ENCODE measurements at places on chromosomes 6 and 20.

DNA sequence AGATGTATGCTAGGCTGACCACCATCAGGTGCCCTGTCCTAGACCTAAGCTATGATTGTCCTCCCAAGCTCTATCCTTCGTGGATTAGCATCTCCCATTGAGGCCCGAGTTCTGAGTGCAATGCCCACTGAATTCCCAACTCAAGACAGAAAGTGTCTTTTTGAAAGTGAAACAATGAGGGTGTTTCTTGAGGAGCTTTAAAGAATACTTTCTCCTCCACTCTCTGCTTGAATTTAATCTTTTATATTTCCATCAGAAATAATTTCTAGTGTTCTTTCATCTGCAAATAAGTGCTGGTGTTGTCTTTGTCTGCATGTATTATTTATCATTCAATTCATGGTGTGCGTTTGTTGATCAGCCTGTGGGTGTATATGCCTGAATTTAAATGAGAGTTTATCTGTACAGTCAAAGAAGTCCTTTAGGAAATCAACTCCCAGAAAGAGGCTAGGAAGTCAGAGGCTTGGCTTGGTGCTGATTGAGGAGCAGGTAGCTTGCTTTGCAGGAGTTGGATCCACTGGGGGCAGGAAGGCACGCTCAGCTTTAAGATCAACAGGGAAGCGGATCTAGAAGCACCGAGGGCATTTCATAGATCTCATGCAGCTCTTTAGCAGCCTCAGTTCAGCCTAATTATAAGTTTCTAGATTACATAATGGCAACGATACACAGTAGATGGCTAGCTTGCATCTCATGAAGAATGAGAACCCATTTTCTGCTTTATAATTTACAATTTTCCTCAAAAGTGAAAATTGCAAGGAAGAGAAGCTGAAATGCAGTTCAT lies 36.0 kb upstream of the CCN6 start:
- no peak for DNase-seq

- no peak for DNase-seq
These were observed 71.6 kb downstream of the GINS1 start for GRCh38 chr20:25478889-25479568.

- DNase-seq = no peak
These were observed 99.3 kb downstream of the UTRN start for GRCh38 chr6:144384427-144384826.

GRCh38 chr6:11497881-11498280 lies 39.7 kb upstream of the TMEM170B start:
- no peak for DNase-seq

GRCh38 chr20:23456409-23456808 lies 3.7 kb upstream of the CST11 start:
- no peak for DNase-seq

- no peak for DNase-seq
These were observed 55.7 kb downstream of the SYTL3 start for GRCh38 chr6:158705386-158706126.

GRCh38 chr20:63449025-63449424 lies 23.4 kb downstream of the KCNQ2 start:
- no peak for DNase-seq

DNA sequence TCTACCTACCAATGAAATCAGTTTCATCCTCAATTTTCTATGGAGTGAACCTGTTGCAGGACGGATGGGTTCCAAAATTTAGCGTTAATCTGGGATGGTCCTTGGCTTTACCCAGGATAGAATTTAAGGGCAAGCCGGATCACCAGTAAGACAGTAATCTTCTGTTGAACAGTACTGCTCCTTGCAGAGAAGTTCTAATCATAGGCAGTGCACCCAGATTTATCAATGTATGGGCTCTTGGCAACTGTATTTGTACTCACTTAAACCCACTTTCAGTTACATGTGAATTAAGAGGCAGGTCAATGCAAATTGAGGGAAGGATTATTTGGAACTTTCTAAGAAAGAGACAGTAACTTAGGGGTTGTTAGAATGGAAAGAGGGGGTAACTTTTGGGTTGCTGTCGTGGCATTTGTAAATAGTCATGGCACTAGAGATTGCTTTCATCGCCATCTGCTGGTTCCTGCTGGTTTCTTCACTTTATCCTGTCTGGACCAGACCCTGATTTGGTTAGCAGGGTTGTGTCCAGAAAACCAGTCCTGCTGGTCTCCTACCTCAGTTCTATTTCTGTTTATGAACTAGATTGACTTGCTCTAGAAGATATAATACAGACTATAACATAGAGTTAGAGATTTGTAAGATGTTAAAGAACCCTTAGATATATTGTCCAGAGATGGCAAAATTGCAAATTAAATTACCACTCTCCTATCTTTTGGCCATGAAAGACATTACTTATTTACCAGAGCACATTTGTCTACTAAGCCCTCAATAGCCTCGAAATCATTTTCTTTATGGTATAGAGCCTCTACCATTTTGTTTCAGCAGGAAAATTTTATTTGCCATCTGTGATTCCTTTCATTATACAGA lies 646.3 kb downstream of the UTRN start:
- peak; percentile 9 for DNase-seq

DNA sequence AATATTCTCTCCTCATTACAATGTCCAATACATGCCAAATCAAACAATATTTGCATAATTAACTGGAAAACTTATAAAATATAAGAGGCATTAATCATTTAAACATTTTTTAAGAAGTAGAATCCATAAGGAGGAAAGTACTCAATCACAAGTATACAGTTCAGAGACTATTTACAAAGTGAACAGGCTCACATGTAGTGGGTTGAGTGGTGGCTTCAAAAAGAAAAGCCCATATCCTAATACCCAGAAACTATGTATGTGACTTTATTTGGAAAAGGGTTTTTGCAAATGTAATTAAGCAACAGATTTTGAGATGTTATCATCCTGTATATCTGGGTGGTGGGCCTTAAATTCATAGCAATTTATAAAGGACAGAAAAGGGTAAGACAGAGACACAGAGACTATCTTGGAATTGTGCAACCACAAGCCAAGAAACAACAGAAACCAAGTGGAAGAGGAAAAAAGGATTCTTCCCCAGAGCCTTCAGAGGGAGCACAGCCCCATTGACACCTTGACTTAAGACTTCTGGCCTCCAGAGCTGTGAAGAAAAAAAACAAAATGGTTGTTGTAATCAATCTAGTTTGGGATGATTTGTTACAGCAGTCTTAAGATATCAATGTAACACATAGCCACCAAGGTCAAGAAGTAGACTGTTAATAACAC lies 32.7 kb upstream of the CRISP1 start:
- no peak for DNase-seq

DNA sequence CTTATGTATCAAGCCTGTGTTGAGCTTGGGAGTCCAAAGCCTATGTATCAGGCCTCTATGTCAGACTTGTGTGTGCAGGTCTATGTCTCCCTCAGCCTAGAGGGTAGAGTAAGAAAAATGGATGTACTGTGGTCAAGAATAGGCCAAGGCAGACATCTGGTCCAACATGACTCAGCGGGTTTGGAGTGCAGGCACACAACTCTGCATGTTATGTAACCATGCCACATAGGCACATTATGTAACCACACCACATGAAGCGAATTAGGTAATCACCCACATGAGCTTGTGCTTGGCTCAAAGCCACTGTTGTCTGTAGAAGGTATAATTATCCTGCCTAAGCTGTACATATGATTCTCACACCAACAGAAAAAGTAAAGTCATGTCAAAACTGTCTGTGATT lies 1190.5 kb upstream of the EYS start:
- DNase-seq = no peak

GRCh38 chr6:130307752-130308361 lies 58.0 kb upstream of the TMEM200A start:
- DNase-seq = no peak

DNA sequence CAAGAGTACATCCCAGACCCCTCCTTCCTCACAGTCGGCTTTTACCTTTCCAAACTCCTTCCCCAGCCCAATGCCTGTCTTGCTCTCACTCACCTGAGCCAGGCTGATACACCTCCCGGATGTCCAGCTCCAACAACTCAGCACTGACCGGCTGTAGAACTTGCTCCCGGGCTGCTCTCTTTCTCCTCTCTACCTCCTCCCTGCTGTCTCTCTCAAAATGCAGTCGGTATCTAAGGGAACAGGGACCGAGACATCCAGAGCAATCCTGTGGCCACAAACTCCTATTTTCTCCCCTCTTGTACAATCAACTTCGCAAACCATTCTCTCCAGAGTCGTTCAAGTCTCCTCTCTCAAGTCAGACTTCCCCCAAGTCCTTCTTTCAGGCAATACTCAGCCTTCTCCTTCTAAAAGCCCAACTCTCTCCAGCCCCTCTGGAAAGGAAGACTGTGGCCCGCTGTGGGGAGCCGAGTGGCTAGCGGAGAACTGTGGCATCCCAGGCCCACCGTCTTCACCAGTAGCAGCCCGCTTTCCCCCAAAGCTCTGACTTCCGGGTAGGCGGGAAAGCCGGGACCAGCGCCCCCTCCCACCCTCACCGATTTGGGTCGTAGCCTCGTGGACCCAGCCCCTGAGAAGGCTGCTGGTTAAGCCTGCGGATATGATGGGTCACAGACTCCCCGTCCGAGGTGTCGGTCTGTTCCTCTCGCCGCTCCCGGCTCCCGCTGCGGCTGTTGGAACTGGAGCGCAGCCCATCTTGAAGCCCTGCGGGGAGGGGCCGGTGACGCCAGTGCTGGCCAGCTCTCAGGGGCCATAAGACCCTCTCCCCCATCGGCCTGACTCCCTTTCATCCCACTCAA lies 1.1 kb downstream of the GNL1 start:
- no peak for DNase-seq

DNA sequence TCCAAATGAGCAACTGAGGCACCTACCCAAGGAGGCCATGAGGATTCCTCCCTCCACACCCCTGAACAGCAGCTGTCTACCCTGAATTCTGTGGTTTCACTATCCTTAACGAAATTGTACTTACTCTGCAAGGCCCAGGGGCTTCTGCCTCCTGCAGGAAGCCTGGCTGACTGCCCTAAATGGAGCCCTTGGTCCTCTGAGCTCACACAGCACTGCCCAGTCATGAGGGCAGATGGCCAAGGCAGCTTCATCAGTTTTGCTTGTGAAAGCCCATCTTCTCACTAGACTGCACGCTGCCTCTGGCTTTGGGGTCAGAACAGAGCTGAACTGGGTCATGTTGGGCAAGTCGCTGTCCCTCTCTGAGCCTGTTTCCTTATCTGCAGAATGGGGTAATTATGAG lies 26.4 kb upstream of the SIRPA start:
- DNase-seq = no peak

DNA sequence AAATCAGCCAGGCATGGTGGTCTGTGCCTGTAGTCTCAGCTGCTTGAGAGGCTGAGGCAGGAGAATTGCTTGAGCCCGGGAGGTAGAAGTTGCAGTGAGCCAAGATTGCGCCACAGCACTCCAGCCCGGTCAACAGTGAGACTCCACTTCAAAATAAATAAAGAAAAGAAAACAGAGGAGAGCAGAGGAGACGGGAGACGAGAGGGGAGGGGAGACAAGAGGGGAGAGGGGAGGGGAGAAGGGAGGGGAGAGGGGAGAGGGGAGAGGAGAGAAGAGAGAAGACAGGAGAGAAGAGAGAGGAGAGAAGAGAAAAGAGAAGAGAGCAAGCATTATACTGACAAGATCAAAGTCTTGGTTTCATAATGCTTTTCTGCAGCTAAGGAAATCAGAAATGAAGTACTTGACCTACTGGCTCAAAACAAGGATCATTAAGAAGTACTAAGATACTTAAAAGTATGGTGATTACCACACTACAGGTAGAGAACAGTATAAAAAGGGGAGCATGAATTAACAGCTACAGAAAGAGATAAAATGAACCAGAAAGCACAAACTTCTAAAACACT lies 30.5 kb downstream of the FAM8A1 start:
- no peak for DNase-seq

- no peak for DNase-seq
These were observed 374.5 kb downstream of the TAF4 start for GRCh38 chr20:61690993-61691838.

- DNase-seq = no peak
These were observed 118.5 kb downstream of the SNX5 start for GRCh38 chr20:17849901-17850683.

DNA sequence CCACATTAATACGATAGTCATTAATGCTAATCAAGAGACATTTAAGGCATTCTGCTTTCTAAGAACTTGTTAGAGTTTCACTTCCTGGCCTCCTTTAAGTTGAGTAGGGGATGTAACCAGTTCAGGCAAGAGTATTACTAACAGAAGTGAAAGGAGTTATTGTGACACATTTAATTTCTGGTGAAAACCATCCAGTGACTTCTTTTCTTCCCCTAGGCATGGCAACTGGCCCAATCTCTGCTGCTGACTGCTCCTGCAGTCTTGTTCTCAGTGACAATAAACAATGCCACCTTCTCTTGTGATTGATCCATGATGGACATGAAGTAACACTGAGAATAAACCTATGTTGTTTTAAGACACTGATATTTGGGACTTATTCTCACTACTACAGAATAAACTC lies 130.9 kb upstream of the DEFB112 start:
- DNase-seq = no peak

DNA sequence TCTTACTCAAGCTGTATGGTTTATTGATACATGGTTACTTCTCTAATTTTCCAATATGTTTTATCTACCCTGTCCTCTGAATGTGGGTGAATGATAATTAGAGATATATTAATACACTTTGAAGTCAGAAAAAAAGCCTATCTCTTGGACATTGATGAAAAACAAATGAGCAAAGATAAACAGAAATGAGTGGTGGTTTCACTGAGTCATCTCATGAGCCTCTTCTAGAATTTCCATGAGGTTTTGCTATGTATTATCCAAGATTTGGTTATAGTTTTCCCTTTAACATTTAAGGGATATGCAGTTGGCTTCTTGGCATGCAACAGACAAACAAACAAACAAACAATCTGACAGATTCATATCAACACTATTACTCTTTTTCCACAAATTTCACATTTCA lies 586.8 kb downstream of the RFPL4B start:
- DNase-seq = no peak

DNA sequence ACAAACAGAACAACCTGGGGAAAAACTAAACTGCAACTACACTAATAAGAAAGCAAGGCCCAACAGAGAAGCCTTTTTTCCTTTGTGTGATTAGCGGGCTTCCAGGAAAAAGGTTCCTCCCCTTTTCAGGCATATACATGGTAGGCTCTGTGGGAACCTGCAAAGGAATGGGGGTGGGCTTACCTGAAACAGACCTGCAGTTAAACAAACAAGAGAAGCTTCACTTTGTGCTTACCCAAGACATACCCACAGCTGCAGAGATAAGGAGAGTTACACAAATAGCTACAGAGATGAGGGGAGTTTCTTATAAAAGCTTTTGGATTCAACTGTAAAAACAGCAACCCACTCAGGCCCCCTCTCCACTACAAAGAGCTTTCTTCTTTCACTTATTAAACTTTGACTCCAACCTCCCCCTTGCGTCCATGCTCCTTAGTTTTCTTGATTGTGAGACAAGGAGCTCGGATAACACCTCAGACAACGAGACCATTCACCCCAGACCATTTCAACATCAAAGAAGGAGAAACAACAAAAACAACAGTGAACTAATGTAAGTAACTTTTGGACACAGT lies 30.9 kb downstream of the RNF146 start:
- DNase-seq = no peak

DNA sequence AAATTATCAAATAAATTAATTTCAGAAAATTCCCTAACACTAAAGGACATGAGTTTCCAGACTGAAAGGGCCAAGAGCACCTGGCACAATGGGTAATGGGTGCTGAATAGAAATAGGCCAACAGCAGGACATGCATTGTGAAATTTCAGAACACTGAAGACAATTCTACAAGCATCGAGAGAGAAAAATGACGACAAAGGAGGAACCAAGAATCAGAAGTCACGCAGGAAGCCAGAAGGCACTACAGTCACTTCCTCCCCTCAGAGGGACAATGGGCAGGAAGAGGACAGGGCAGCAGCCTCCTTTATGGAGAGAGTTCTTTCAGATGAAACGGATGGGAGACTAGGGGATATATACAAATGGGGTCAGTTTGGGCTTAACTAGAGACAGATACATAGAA lies 29.6 kb downstream of the PCNA start:
- peak; percentile 23 for DNase-seq

All from CD4-positive, alpha-beta T cell treated with Interleukin-6 at 100 ng/mL for 8 hours (primary cell).